Activated naive CD4-positive, alpha-beta T cell treated with Interleukin-2 at 50 U/mL for 16 hours (primary cell): ENCODE measurements at places on chromosomes 13 and 19.

DNA sequence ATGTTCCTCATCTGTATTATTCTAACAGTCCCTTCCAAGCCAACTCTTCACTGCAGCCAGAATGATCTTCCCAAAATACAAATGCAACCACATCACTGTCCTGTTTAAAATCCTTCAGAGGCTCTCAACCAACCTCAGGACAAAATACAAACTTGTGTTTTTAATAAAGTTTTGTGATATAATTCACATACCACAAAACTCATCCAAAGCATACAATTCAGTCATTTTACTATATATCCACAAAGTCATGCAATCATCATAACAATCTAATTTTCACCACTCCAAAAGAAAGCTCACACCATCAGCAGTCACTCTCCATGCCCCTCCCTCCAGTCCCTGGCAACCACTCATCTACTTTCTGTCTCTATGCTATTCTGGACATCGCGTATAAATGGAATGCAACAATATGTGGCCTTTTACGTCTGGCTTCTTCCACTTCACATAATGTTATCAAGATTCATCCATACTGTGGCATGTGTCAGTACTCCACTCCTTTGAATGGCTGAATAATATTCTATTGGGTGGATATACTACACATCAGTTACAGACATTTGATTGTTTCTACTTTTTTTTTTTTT, 81.7 kb upstream of the DOCK9 start:
- no peak for DNase-seq

- no peak for DNase-seq
Observed at GRCh38 chr19:45177817-45178261, at the start of gene TRAPPC6A. Gene TRAPPC6A (minus strand): TSS chr19:45178237. CDS start chr19:45178218, 19 bp downstream.

GRCh38 chr13:100195568-100195967, 106.7 kb downstream of the PCCA start:
- no peak for DNase-seq

DNA sequence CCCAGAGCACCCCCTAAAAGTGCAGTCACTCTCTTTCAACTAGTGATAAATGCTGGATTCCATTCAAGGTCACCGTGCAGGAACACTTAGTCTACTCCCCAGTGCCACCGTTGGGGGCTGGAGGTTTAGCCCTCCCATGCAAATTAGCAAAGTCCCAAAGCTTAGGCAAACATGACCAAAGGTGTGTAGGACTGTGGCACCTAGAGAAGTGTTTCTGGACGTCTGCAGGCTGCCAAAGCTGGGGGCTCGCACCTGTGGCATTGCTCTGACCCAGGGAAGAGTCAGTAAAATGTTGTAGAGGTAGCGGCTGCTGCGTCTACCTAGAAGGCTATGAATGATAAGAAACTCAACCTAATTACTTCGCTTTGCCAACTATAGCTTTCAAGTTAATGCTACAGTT, 13.9 kb downstream of the COL4A1 start:
- DNase-seq: no peak

DNA sequence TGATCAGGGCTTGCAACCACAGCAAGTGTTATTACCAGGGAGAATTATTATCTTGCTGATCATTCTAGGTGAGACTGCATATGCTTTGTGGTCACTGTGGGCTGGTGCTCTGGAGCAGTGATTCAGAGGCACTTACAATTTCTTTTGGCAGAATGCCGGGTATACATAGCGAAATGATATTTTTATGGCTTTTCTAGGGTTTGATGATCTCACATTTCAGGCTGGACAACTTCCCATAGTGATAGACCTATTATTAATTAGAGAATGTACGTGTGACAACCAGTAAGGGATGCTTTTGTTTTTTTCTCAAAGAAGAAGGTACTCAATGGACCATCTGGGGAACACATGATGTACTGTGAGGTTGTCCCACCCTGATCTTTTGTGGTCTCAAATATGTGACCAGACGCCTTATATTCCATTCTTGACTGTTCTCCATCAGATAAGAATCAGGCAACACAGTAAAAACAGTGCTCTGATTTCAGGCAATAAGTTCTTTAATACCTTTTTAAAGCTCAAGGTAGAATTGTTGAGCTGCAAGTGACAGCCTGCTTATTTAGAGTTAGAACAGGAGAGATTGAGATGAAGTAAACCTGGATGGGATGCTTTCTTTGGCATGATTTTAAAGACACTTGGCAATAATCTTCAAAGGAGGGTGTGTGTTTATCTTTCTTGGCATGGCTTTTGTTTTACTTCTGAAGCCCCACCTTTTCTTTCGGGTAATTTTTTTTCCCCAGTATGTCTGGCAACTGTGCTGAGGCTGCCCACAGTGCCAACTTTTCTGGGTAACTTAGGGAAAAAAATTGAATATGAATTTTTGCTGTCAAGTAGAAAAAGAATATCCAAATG, 27.4 kb upstream of the SCEL start:
- no peak for DNase-seq

GRCh38 chr13:113959198-113959597, 14.7 kb downstream of the C13orf46 start:
- no peak for DNase-seq

DNA sequence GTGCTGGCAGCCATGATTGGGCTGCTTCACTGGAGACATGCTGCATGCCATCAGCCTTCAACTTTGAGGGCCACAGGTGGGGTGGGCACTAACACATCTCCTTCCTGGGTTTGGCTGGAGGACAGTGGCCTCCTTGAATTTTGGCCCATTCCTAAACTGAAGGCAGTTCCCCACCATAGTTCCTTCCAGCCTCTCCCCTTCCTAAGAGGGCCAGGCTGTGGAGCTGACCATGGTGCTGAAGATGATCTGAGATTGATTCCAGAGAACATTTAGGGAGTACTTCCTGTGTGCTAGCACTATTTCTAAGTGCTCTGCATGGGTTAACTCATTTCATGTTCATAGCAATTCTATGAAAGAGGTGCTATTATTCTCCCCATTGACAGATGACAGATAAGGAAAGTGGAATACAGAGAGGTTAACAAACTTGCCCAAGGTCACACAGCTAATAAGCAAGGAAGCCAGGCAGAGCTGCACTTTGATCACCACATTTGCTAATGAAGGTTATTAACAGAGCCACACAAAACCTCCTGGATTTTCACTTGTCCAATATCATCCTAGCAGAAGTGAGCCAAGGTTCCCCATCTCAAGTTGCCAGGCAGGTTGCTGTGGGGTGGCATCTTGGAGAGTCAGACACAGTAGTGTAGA, 175.3 kb downstream of the ZIC5 start:
- no peak for DNase-seq

GRCh38 chr13:94703271-94703670, 9.1 kb downstream of the SOX21 start:
- no peak for DNase-seq

DNA sequence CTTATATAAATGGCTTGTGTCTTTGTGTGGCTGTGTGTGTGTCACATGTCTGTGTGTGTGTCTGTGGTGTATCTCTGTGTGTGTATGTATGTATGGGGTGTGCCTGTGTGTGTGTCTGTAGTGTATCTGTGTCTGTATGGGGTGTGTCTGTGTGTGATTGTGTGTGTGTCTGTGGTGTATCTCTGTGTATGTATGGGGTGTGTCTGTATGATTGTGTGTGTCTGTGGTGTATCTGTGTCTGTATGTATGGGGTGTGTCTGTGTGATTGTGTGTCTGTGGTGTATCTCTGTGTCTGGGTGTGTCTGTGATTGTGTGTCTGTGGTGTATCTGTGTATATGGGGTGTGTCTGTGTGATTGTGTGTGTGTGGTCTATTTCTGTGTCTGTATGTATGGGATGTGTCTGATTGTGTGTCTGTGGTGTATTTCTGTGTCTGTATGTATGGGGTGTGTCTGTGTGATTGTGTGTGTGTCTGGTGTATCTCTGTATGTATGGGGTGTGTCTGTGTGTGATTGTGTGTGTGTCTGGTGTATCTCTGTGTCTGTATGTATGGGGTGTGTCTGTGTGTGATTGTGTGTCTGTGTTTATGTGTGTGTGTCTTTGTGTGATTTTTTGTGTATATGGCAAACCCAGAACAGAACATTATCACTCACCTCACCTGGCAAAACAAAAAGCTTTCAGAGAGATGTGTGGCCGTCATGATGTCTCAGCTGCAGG, 56.1 kb upstream of the MCF2L start:
- DNase-seq: no peak
